ENCODE measurements at places on chromosomes 12 and 14.

- H3K27ac ChIP-seq = no peak overlapping the region
- no peak for DNase-seq
- no peaks in the 10 kb centered on the region for H3K36me3 ChIP-seq
- no peak overlapping the region for H3K4me3 ChIP-seq
- no peaks in the 10 kb centered on the region for H3K27me3 ChIP-seq
- no peaks in the 10 kb centered on the region for H3K4me1 ChIP-seq
Observed at GRCh38 chr14:82536566-82536965, 1002.9 kb upstream of the SEL1L start.

GRCh38 chr14:58747181-58747580 is 109.4 kb downstream of the DACT1 start:
- no peak overlapping the region for H3K4me3 ChIP-seq
- no peak overlapping the region for H3K27ac ChIP-seq
- peaks cover 5% of the 10 kb centered on the region for H3K27me3 ChIP-seq

GRCh38 chr12:118830296-118830695 is 151.0 kb upstream of the SRRM4 start:
- DNase-seq = no peak
- H3K27ac ChIP-seq = no peak overlapping the region
- H3K36me3 ChIP-seq = no peaks in the 10 kb centered on the region
- H3K4me1 ChIP-seq = no peaks in the 10 kb centered on the region
- peaks cover 11% of the 10 kb centered on the region for H3K27me3 ChIP-seq

GRCh38 chr12:104896146-104896545 is 61.9 kb downstream of the SLC41A2 start:
- no peak overlapping the region for H3K4me3 ChIP-seq
- no peak overlapping the region for H3K27ac ChIP-seq
- H3K27me3 ChIP-seq = no peaks in the 10 kb centered on the region
- no peaks in the 10 kb centered on the region for H3K4me1 ChIP-seq
- DNase-seq = no peak
- peaks cover 12% of the 10 kb centered on the region for H3K36me3 ChIP-seq

GRCh38 chr14:51028361-51028760 is 66.5 kb downstream of the TRIM9 start:
- H3K36me3 ChIP-seq = no peaks in the 10 kb centered on the region
- no peak for DNase-seq
- H3K4me1 ChIP-seq = no peaks in the 10 kb centered on the region
- H3K27me3 ChIP-seq = no peaks in the 10 kb centered on the region
- H3K4me3 ChIP-seq = no peak overlapping the region
- H3K27ac ChIP-seq = no peak overlapping the region

DNA sequence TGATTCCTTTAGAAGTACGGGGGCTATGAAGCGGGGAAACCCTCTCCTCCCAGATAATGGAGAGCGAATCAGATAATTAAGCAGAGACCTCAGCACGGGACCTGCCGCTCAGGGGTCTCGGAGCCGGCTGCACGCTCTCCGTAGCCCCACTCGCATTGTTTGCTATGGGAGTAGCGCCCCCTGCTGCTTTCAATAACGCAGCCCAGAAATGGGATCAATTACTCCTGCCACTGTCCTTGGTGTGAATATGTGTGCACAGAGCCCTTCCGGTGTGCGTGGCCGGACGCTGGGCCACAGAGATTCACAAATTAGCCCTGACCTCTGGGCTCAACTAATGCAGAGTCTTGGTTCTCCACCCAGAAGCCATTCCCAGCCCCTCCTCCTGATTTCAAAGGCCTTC is 76.4 kb upstream of the TMEM132C start:
- peaks cover 2% of the 10 kb centered on the region for H3K27me3 ChIP-seq
- no peak for DNase-seq
- H3K4me1 ChIP-seq = no peaks in the 10 kb centered on the region
- no peaks in the 10 kb centered on the region for H3K36me3 ChIP-seq
- H3K27ac ChIP-seq = no peak overlapping the region

GRCh38 chr12:14357486-14357885 is 8.0 kb upstream of the ATF7IP start:
- H3K36me3 ChIP-seq = no peaks in the 10 kb centered on the region
- H3K4me1 ChIP-seq = peaks cover 4% of the 10 kb centered on the region
- H3K27ac ChIP-seq = no peak overlapping the region
- no peaks in the 10 kb centered on the region for H3K27me3 ChIP-seq
- H3K4me3 ChIP-seq = no peak overlapping the region

GRCh38 chr12:2337031-2338010 is 284.5 kb downstream of the CACNA1C start:
- H3K4me3 ChIP-seq = no peak overlapping the region
- peaks cover 9% of the 10 kb centered on the region for H3K27me3 ChIP-seq
- no peaks in the 10 kb centered on the region for H3K4me1 ChIP-seq

DNA sequence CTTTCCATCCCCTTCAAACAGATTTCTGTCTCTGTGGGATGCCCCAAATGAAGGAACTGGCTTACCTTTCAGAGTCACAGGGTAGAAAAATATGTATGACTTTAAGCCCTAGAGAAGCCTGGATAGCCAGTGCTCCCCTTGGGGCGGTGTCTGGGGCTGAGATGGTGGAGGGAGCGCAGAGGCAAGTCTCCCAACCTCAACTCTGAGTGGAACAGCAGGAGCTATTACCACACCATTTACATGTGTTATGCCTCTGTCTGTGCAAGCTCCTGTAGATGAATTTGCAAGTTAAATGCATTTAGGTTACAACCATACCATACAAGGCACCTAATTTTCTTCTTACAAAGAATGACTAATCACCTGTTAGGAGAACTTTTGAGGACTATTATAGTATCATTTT is 50.4 kb upstream of the CLMN start:
- no peak overlapping the region for H3K4me3 ChIP-seq
- DNase-seq = no peak
- no peak overlapping the region for H3K27ac ChIP-seq
- no peaks in the 10 kb centered on the region for H3K4me1 ChIP-seq
- H3K27me3 ChIP-seq = peaks cover 12% of the 10 kb centered on the region

- no peak for DNase-seq
- no peaks in the 10 kb centered on the region for H3K27me3 ChIP-seq
- no peak overlapping the region for H3K27ac ChIP-seq
- peaks cover 13% of the 10 kb centered on the region for H3K36me3 ChIP-seq
- no peak overlapping the region for H3K4me3 ChIP-seq
- peaks cover 6% of the 10 kb centered on the region for H3K4me1 ChIP-seq
Observed at GRCh38 chr14:39617537-39617936, 185.3 kb upstream of the FBXO33 start.

- no peaks in the 10 kb centered on the region for H3K36me3 ChIP-seq
- H3K27me3 ChIP-seq = no peaks in the 10 kb centered on the region
- no peak for DNase-seq
- H3K27ac ChIP-seq = no peak overlapping the region
Observed at GRCh38 chr12:79938843-79939242, 3.9 kb upstream of the PPP1R12A start.

GRCh38 chr14:82642425-82642824 is 1108.8 kb upstream of the SEL1L start:
- peaks cover 5% of the 10 kb centered on the region for H3K36me3 ChIP-seq
- H3K27ac ChIP-seq = no peak overlapping the region
- no peak for DNase-seq
- no peaks in the 10 kb centered on the region for H3K4me1 ChIP-seq

- H3K4me3 ChIP-seq = no peak overlapping the region
- peaks cover 3% of the 10 kb centered on the region for H3K27me3 ChIP-seq
- peaks cover 2% of the 10 kb centered on the region for H3K36me3 ChIP-seq
Observed at GRCh38 chr14:96997996-96998395, 200.8 kb downstream of the VRK1 start.

DNA sequence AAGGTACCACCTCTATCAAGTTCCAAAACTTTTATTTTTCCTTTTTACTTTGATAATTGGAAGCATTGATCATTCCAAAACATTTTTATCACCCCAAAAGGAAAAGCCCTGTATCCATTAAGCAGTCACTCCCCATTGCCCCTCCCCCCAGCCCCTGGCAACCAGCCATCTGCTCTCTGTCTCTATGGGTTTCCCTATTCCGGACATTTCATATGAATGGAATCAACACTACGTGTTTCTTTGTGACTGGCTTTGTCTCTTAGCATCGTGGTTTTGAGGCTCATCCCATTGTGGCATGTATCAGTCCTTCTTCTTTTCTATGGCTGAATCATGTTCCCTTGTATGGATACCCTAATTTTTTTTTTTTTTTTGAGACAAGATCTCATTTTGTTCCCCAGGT is 18.0 kb upstream of the PHETA1 start:
- H3K4me3 ChIP-seq = no peak overlapping the region
- H3K27me3 ChIP-seq = peaks cover 2% of the 10 kb centered on the region
- no peak for DNase-seq
- H3K4me1 ChIP-seq = peaks cover 2% of the 10 kb centered on the region
- no peak overlapping the region for H3K27ac ChIP-seq
- H3K36me3 ChIP-seq = no peaks in the 10 kb centered on the region

DNA sequence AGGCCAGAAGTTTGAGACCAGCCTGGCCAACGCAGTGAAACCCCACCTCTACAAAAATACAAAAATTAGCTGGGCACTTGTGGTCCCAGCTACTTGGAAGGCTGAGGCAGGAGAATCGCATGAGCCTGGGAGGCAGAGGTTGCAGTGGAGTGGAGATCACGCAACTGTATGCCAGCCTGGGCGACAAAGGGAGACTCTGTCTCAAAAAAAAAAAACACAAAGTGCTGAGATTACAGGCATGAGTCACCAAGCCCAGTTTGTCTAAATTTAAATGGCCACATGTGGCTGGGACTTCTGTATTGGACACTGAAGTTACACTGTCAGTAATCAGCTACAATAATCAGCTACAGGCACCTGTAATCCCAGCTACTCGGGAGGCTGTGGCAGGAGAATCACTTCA is 100.9 kb upstream of the AEBP2 start:
- DNase-seq = no peak
- no peaks in the 10 kb centered on the region for H3K27me3 ChIP-seq
- H3K4me3 ChIP-seq = no peak overlapping the region
- no peaks in the 10 kb centered on the region for H3K4me1 ChIP-seq

- peaks cover 3% of the 10 kb centered on the region for H3K27me3 ChIP-seq
- no peak for DNase-seq
- peak overlapping the region; percentile 86 for H3K4me3 ChIP-seq
Observed at GRCh38 chr12:111600205-111600642, 1.1 kb upstream of the ATXN2 start.

DNA sequence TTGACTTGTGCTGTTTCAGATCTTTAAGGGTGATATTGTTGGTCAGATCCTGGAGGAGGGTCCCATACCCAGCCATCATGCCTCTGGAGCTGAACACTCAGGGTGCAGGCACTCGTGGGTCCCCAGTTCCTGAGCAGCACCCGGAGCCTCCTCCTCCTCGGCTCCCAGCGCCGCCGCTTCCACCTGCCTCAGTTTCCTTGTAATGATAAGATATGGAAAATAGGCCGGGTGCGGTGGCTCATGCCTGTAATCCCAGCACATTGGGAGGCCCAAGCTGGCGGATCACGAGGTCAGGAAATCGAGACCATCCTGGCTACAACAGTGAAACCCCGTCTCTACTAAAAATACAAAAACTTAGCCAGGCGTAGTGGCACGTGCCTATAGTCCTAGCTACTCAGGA is 20.2 kb upstream of the AEBP2 start:
- DNase-seq = no peak
- peaks cover 8% of the 10 kb centered on the region for H3K4me1 ChIP-seq
- H3K36me3 ChIP-seq = no peaks in the 10 kb centered on the region
- H3K4me3 ChIP-seq = no peak overlapping the region
- no peaks in the 10 kb centered on the region for H3K27me3 ChIP-seq
- H3K27ac ChIP-seq = no peak overlapping the region

- no peaks in the 10 kb centered on the region for H3K36me3 ChIP-seq
- no peaks in the 10 kb centered on the region for H3K4me1 ChIP-seq
- no peaks in the 10 kb centered on the region for H3K27me3 ChIP-seq
Observed at GRCh38 chr14:90451443-90451842, 54.6 kb downstream of the CALM1 start.

- H3K27ac ChIP-seq = no peak overlapping the region
- H3K36me3 ChIP-seq = no peaks in the 10 kb centered on the region
- no peak overlapping the region for H3K4me3 ChIP-seq
- no peaks in the 10 kb centered on the region for H3K27me3 ChIP-seq
- no peaks in the 10 kb centered on the region for H3K4me1 ChIP-seq
- no peak for DNase-seq
Observed at GRCh38 chr14:100988956-100989355, 85.4 kb upstream of the RTL1 start.

DNA sequence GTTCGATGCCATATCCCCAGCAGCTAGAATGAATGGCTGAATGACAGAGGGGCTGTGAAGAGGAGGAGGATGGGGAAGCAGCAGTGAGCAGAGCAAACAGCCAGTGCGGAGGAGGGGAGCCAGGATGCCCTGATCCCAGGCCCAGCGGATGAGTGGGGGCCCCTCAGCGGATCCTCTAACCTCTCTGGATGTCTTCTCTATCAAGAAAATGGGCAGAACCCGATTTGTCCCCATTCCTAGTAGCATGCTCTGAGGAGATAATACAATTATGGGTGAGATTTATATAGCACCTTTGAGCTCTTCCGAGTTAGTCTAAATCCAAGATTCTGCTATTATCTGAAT is 30.0 kb upstream of the RPLP0 start:
- peak overlapping the region; percentile 57 for H3K4me3 ChIP-seq
- no peaks in the 10 kb centered on the region for H3K36me3 ChIP-seq
- no peaks in the 10 kb centered on the region for H3K27me3 ChIP-seq
- no peak for DNase-seq
- H3K4me1 ChIP-seq = peaks cover 43% of the 10 kb centered on the region
- H3K27ac ChIP-seq = peak overlapping the region; percentile 95

- H3K4me3 ChIP-seq = no peak overlapping the region
- no peaks in the 10 kb centered on the region for H3K27me3 ChIP-seq
- H3K27ac ChIP-seq = no peak overlapping the region
- no peaks in the 10 kb centered on the region for H3K4me1 ChIP-seq
- DNase-seq = no peak
Observed at GRCh38 chr12:28770322-28770721, 378.8 kb upstream of the FAR2 start.

DNA sequence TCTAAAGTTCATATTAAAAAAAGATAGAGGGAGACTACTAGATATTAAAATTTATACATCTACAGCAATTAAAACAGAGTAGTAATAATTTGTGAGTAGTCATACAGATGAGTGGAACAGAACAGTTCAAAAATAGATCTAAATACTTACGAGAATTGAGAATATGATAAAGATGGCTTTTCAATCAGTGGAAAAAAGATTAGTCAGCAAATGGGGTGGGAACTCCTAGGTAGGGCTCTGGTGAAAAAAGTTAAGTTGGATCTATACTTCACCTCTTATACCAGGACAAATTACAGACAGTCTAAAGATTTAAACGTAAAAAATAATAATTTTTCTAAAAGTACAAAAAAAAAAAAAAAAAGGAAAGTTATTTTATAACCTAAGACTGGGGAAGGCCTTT is 66.9 kb downstream of the GPATCH2L start:
- no peaks in the 10 kb centered on the region for H3K4me1 ChIP-seq
- H3K27me3 ChIP-seq = no peaks in the 10 kb centered on the region
- H3K36me3 ChIP-seq = peaks cover 3% of the 10 kb centered on the region
- DNase-seq = no peak
- H3K27ac ChIP-seq = no peak overlapping the region
- H3K4me3 ChIP-seq = no peak overlapping the region
